ENCODE measurements at places on chromosomes 6 and 20.

- no peak for DNase-seq
Measured at GRCh38 chr6:155706806-155707205, 251.2 kb upstream of the NOX3 start.

GRCh38 chr6:8940356-8940755 is 505.0 kb upstream of the SLC35B3 start:
- DNase-seq: no peak

DNA sequence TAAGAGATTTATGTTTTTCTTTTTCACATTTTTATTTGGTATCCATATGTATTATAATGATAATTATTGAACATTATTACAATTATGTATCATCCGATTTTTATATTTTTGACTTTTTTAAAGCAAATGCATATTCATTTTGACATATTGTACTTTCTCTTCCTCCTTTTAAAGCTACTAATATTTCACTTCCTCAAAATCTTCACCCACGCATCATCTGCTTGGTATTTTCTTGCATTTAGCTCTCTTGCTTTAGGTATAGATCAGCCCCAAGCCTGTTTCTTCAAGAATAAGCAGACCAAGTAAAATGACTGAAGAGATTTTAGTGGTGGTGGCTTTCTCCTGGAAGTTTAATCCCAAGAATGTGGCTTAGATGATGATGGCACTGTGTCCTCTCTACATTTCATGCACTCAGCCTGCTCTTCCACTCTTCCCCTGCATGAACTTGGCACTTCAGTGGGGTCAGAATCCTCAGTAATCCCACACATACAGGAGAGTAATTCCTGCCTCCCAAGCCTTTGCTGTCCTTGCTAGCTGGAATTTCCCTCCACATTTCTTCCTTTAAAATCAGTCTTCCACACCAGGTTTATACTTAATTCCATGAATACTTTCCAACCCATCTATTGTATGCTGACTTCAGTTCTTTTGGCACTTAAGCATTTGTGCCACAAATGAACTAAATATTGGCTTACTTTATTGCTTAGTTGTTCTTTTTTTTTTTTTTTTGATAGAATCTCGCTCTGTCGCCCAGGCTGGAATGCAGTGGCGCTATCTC is 8.2 kb downstream of the NCOA7 start:
- no peak for DNase-seq

- DNase-seq: no peak
Measured at GRCh38 chr6:5115168-5115567, 30.0 kb downstream of the PPP1R3G start.

GRCh38 chr6:130825772-130826441 is 1.3 kb upstream of the SMLR1 start:
- no peak for DNase-seq

- no peak for DNase-seq
Measured at GRCh38 chr6:33392595-33392948, 949 bp downstream of the KIFC1 start.

- DNase-seq: no peak
Measured at GRCh38 chr6:35400111-35400510, 52.0 kb upstream of the FANCE start.

All from CMK (cell line).